Activated naive CD4-positive, alpha-beta T cell (primary cell): ENCODE measurements at places on chromosomes 11 and 22.

GRCh38 chr11:65657426-65657825 is 5.3 kb downstream of the RELA start:
- no peak for DNase-seq

DNA sequence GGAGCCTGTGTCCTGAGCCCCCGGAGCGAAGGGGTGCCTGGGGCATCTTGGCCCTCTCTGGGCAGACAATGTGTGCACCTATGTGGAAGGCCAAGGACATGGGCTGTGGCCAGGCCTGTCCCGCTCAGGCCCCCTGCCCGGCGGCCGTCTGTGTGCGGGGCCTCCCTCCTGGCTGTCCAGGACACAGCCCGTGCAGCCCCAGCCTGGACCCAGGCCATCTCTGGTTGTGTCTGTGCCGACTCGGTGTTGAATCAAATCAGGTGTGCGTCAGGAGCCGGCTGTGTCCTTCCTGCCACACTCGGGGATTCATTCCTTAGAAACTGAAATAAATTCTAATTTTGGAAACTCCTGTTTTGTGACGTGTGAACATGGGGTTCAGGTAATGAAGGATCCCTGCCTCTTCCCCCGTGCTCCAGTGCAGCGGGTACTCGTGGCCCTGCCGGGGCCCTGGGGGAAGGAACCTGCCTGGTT is 1.5 kb upstream of the SELENOO start:
- DNase-seq = no peak

GRCh38 chr11:66950112-66950535 is 8.1 kb downstream of the PC start:
- no peak for DNase-seq

DNA sequence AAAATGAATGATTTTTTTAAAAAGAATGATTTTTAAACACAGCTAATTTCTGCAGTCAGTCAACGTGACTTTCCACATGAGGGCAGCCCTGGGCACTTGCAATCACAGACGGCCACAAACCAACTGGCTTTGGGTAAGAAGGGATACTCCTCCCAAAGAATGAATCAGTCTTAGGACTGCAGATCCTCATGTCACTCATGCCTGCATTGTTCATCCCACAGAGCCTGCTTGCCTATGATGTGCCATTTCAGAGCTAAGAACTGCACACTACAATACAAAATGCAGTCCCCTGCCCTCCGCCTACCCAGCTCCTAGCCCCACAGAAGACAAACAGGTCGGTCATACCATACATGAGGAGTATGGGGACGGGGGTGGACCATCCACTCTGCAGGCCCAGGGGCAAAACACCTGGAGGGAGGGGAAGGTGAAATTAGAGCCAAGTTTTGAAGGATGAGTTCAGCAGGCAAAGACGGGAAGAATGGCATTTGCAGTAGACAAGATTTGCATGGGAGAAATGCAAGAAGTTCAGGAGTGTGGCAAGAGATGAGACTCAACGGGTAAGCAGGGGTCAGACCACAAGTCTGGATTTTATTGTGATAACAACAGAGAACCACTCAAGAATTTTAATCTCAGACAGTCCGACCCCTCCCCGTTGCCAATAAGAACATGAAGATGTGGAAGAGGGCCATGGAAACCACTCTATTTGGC is 24.7 kb downstream of the PACSIN2 start:
- DNase-seq = no peak

GRCh38 chr22:27260087-27260698 is 541.4 kb downstream of the MN1 start:
- no peak for DNase-seq

DNA sequence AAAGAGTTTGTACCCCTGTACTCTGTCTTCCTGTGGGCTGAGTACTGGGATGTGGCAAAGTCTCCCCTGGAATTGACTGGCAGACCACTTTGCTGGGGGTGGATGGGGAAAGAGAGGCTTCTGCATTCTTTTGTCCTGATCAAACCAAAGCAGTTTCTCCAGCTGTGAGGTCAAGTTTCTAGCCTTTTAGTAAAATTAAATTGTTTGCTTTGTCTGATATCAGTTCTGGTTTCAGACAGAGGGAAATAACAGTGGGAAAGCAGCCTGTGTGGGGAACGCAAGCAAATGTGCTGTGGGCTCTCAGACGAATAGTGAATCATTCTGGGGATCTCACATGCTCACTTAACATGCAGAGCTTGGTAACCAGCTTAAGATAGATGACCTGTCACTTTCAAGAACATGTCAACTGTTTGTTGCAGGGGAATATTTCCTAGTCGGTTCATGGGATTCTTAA is 151.6 kb downstream of the FAT3 start:
- DNase-seq = no peak
